ENCODE measurements at places on chromosomes 7 and 10. TPM values are rescaled to one million over a fixed set of nuclear protein-coding genes. Genes with fewer than 3 reads are reported as not detected.

ANKRD7 gene
- not detected for total RNA-seq

CYP26C1 gene
- 0.07 TPM for total RNA-seq

SLC26A3 gene
- total RNA-seq: not detected

SDK1 gene
- total RNA-seq: 0.10 TPM

DNA sequence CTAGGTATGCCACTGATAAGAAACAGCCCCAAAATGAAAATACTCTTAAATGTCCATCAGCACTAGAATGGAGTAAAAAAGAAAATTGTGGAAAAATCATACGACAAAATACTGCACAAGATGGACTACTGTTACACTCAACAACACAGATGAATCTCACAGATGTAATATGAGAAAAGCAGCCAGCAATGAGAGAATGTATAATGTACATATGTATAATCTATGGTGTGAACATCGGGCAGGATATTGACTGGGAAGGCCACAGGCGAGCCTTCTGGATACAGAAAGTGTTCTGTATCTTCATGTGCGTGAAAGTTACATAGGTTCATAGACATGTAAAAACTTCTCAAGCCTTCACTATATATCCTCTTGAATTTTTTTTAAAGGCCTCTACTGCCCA lies 212.6 kb downstream of the PARD3 start:
- H3K36me3 ChIP-seq: no peaks in the 10 kb centered on the region
- DNase-seq: no peak
- no peak overlapping the region for H3K4me3 ChIP-seq
- no peak overlapping the region for H3K27ac ChIP-seq
- no peaks in the 10 kb centered on the region for H3K27me3 ChIP-seq
- no peaks in the 10 kb centered on the region for H3K4me1 ChIP-seq

DNA sequence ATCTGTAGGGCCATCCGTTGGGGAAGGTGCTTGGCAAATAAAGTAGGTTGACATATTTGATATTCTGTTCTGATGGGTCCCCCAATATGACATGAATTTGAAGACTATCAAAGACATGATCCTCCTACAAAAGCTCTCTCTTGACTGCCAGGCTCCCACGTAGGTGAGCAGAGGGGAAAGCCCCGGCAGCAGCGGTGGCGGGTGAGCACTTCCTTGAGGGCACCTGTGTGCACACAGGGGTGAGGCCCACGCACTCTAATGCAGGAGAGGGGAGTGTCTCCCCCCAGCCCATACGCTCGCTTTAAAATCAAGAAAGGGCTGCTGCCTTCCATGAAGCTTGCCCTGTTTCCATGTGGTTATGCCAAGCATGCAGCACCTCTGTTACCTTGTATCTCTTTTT lies 100.4 kb downstream of the TAX1BP1 start:
- no peak overlapping the region for H3K27ac ChIP-seq
- H3K27me3 ChIP-seq: no peaks in the 10 kb centered on the region
- no peak overlapping the region for H3K4me3 ChIP-seq
- peaks cover 6% of the 10 kb centered on the region for H3K4me1 ChIP-seq
- DNase-seq: no peak

DNA sequence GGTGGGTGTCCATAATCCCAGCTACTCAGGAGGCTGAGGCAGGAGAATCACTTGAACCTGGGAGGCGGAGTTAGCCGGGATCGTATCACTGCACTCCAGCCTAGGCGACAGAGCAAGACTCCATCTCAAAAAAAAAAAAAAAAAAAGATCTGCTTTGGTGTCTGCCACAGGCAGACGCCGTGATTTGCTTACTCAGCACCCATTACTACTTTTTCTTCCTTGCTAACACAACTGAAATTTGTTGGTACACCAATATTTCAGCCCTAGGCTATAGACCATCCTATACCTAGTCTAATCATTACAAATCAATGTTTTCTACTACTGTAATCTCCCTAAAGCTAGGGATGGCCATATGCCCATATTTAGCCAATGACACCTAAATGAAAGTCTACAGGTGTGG lies 53.5 kb upstream of the PARD3 start:
- no peak for DNase-seq
- peaks cover 7% of the 10 kb centered on the region for H3K27me3 ChIP-seq
- H3K4me1 ChIP-seq: peaks cover 11% of the 10 kb centered on the region
- H3K27ac ChIP-seq: no peak overlapping the region

All from activated CD4-positive, alpha-beta T cell treated with anti-CD3 and anti-CD28 coated beads, Interleukin-2, amount 10 ng/mL, durations not matched to agents 7 days and 5 days (primary cell).